Dorsolateral prefrontal cortex (tissue), 122 donors: ENCODE measurements at places on chromosomes 12 and 14. TPM values are rescaled to one million over a fixed set of nuclear protein-coding genes. Genes with fewer than 3 reads are reported as not detected.

Gene YY1
- 61.2 TPM for total RNA-seq

GRCh38 chr14:100840286-100841065 is 14.6 kb downstream of the MEG3 start:
- no peak for DNase-seq

Gene BATF
- not detected for total RNA-seq

Gene FLVCR2
- total RNA-seq = 20.7 TPM

GRCh38 chr12:53734425-53734824 is 7.2 kb upstream of the CALCOCO1 start:
- DNase-seq = no peak

DNA sequence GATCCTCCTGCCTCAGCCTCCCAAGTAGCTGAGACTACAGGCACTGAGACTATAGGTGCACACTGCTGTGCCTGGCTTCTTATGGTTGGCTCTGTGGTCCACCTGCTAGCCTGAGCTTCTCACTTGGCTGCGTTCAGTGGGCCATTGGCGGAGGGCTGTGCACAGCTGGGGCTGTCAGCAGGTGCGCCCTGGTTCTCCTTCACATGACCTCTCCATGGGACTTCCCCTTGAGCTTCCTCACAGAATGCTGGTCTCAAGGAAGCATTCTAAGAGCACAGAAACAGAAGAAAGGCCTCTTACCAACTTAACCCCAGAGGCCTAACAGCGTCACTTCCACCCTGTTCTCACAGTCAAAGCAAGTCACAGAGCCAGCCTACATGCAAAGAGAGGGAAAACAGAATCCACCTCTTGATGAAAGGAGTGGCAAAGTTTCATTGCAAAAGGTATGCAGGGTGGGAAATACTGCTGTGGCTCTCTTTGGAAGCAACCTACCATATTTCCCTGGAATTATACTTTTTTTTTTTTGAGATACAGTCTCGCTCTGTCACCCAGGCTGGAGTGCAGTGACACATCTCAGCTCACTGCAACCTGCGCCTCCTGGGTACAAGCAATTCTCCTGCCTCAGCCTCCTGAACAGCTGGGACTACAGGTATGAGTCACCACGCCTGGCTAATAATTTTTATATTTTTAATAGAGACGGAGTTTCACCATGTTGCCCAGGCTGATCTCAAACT is 9.3 kb downstream of the RILPL2 start:
- no peak for DNase-seq

- DNase-seq = no peak
Observed at GRCh38 chr12:121038861-121039668, at the start of gene OASL. Gene OASL (minus strand): TSS chr12:121039246. CDS start chr12:121038971, 275 bp downstream.
